ENCODE measurements at places on chromosomes 7 and 10.

DNA sequence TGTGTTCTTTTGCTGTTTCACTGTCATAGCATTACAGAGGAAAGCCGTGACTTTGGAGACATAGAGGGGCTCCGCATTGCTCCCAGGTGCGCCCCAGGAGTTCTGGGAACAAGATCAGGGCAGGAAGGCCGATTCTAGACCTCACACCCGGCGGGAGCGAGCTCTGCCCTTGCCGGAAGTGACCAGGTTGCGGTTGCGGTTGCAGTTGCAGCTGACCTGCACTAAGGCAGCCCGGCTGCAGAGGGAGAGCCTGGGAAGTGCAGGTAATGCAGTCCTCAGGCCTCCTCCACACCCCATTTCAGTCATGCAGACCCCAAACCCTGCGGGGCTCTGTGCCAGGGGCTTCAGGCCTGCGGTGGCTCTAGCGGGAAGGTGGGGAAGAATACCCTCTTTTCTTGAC lies 130.0 kb upstream of the LANCL2 start:
- no peak for DNase-seq

GRCh38 chr7:92002720-92003119 lies 62.1 kb downstream of the AKAP9 start:
- no peak for DNase-seq

DNA sequence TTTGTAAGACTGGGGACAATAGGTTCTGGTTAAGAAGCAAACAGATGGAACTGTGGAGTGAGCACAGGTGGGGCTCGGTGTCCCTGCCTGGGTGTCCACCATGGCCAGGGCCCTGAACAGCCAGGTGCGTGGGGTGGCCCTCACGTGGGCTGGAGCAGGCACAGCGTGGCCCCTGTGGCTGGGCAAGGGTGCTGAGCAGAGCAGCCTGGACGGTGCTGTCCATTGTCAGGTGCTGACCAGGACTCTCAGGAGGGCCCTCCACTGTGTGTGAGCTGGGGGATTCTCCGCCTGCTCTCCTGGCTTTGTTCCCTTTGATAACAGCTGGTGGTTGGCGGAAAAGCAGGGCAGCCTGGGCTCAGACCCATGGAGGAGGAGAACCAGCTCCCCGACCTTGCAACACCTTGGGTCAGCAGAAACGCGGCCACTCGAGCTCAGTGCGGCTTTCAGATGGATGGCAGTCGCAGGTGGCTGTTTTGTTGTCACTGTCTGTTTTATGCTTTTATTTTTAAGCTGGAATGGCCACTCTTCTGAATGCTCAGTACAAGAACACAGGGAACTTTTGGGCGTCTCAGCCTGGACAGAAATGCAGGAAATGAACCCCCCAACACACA lies 273.9 kb upstream of the ADARB2 start:
- no peak for DNase-seq

DNA sequence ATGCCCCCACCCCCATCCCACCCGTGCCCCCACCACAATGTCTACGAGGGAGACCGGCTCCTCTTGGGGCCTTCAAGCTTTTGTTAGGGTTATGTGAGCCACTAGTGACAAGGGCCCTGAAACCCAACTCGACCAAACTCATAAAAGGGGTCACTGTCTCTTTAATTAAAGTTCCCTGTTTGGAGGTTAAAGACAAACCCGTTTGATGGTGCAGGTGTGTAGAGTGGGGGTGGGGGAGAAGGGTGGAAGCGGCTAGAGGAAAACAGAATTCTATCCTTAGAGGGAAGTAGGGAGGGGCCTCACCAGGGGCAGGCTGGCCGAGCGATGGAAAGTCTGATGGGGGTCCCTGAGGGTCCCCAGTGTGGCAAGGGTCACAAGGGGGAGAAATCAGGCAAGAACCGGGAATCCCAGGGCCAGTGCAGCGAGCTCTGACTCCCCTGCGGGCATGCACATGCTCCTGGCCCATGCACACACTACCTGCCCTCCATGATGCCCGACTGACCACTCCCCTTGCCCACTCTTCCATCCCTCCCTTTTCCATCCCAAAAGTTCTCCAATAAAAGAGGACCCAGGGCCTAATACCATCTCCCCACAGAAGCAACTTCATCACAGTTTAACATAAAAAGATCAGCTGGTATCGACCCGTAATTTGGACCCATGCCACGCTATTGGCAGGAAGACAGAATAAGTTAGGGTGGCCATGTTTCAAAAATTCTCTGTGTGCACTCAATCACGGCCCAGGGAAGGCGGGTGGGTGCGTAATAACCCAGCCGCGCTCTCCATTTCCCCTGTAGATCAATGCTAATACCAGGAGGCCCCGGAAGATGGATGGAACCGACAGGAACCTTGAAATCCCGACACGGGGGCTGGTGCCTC lies 35.9 kb upstream of the SLF2 start:
- no peak for DNase-seq

GRCh38 chr10:117536072-117536865 lies 6.3 kb upstream of the EMX2 start:
- no peak for DNase-seq

- DNase-seq: no peak
These were observed 116.1 kb upstream of the ACBD5 start for GRCh38 chr10:27356738-27357137.

All from NCI-H82 (cell line).